Lung microvascular endothelial cell (primary cell): ENCODE measurements at places on chromosomes 13 and 19.
A peak's percentile ranks its signal among the peaks of the same experiment; 100 is the strongest.

DNA sequence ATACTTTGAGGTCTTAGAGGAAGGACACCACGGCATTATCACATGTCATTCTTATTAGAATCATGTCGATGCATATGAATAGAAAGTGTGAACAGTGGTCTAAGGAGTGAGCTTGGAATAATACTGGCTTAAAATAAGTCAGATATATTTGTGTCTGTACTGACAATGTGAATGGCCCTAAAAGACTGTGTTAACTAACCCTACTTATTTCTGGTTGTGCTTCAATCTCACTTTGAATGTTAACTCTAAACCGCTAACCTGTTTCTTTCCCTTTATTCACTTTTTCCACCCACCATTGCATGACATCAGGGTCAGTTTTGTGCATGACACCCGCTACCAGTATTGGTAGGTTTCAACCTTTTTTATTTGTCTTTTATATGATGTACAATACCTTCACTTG is 69.1 kb upstream of the RAP2A start:
- no peak for DNase-seq

- DNase-seq, result no peak
Observed at GRCh38 chr19:2083174-2083854, 12.8 kb downstream of the MOB3A start.

- DNase-seq, result no peak
Observed at GRCh38 chr13:98752467-98753290, at the start of gene SLC15A1. Gene SLC15A1 (minus strand): TSS chr13:98752672. CDS start chr13:98752598, 74 bp downstream.

- DNase-seq, result peak; percentile 34
Observed at GRCh38 chr13:111184458-111185401, 69.6 kb downstream of the ARHGEF7 start.

DNA sequence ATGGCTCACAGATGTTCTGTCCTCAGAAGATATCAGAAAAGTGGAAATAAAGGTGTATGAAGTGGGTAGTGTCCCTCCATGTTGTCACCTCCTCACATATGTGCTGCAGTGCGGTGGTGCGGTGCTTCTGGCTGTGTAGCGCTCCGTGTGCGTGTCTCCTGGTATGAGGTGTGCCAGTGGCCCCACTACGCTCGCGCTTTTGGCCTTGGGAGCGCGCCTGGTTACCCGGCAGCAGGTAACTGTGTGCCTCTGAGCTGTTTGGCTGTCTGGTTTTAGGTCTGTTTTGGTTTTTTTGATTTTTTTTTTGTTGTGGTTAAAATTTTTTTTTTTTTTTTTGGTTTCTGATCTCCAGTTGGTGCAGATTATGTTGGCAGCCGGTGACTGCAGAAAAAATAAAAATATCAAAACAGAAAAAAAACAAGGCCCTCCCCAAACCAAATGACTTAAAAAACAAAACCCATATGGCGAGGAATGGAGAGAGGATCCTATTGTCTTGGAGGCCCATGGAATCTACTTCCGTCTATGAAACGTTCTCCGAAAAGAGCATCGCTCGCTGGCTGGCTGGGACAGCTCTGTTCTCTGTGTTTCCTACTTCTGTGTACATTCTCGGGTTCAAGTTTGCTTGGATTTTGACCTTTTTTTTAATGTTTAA is 7.9 kb downstream of the HNRNPL start:
- no peak for DNase-seq

GRCh38 chr13:99057310-99057975 is 79.6 kb upstream of the DOCK9 start:
- no peak for DNase-seq

GRCh38 chr19:38842439-38843174 is 7.2 kb downstream of the HNRNPL start:
- DNase-seq, result no peak

- no peak for DNase-seq
Observed at GRCh38 chr13:114108894-114109293, 23.5 kb downstream of the RASA3 start.

GRCh38 chr13:23867027-23867491 is 22.1 kb downstream of the MIPEP start:
- DNase-seq, result no peak

GRCh38 chr13:98350746-98351330 is 173.8 kb upstream of the RNF113B start:
- no peak for DNase-seq

DNA sequence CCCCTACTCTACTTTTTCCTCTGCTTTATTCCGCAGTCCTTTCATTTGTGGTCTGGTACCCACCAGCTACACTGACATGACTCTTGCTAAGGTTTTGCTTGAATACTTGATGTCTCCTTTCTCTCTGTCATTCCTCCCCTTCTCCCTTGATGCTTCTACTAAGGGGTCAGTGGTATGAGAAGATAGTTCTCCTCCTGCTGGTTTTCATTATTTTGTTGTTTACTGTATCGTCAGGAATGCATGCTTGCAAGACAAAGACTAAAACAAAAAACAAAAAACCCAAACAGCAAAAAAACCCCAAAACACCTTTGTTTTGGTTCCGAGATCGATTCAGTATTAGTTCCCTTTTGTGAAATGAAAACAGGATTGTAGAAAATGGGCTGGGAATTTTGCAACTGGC is 59.5 kb downstream of the PCCA start:
- no peak for DNase-seq

- DNase-seq, result no peak
Observed at GRCh38 chr13:71758828-71759227, 108.2 kb downstream of the DACH1 start.

- DNase-seq, result no peak
Observed at GRCh38 chr13:60352644-60353043, 44.4 kb upstream of the TDRD3 start.

GRCh38 chr13:57552437-57552836 is 79.1 kb upstream of the PCDH17 start:
- DNase-seq, result no peak

GRCh38 chr13:28658539-28658795 is 463 bp upstream of the POMP start:
- DNase-seq, result peak; percentile 42

- no peak for DNase-seq
Observed at GRCh38 chr19:19655051-19655594, 8.4 kb downstream of the ATP13A1 start.

GRCh38 chr19:41411100-41411967 is 13.7 kb downstream of the BCKDHA start:
- DNase-seq, result no peak

DNA sequence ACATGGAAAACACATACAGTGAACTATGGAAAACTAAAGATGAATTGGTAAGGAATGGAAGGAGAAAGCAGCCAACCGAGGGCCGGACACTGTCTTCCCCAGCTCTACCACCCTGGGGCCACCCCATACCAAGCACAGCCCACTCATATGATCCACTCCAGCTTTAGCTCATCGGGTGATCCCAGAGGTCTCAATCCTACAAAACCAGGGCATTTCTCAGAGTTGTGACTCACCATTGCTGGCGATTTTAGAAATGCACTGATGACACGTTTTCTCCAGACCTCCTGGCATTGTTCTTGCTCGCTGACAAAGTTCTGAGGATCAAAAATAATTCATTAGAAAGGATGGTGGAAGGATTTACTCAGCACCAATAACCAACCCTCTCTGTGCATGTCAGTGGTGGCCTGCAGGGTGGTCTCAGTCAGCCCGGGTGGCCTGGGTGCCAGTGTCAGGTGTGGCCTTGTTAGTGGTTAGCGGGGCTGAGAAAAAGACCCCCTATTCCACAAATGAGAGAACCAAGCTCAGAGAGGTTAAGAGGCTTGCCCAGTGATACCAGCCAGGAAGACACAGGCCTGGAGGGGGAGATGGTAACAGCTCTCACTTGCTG is 6.6 kb downstream of the TMEM272 start:
- DNase-seq, result peak; percentile 28

GRCh38 chr19:6047256-6047655 is 63.0 kb downstream of the RFX2 start:
- DNase-seq, result no peak
